GOT3 (cell line): ENCODE measurements at places on chromosomes 2 and 18.

DNA sequence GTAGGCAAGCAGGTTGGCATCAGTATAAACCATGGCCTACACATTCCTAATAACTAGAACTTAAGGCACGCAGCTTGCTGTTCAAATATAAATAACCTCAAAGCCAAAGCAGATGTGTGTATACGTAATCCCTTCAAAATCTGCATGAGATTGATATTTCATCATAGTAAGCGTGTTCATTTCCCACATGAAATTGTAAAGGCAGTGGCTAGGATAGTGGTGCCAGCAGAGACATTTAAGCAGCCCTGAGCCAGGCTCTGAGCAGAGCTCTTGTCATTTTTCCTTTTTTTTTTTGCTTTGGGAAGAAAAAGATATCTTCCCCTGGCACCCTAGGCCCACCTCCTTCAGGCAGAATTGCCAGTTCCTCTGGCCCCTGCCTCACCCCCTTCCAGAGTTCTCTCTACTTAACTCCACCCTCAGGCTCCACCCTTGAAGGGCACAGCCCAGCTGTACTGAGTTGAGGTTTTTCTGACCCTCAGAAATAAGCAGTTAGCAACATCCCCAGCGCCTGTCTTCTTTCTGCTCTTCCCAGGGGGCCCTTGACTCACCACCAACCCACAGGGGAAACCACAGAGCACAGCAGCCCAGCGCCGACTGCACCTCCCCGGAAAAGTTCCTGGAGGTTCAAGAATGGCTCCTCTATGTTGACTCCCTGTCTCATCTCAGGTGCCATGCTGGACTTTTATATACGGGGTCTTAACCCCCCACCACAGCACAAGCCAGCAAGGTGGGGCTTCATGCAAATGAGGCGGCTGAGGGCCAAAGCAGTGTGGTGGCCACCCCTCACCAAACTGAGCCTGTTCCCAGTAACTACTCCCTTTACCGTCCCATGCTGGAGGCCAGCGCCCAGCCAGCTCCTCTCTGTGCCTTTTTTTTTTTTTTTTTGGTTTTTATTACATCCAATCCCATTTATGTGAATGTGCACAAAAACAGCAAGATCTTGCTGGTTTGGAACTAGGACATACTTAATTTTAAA is 84.7 kb downstream of the EHD3 start:
- no peak for DNase-seq

DNA sequence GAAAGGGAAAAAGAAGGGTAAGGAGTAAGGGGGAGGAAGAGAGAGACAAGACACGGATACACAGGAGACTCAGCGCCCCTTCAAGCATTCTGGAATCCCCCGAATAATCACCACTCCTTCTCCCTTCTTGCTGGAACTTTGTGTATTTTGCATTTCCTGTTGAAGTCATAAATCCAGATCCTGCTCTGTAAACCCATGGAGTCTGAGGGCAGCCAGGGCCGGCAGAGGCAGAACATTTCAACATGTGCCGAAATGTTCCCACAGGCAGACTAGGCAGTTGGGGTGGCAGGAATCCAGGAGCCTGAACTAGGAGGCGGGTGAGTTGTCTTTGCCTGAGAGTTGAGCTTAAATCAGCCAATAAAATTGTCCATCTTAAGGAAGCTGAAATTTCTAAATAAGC is 193.1 kb downstream of the SH3RF3 start:
- DNase-seq, result peak; percentile 23

DNA sequence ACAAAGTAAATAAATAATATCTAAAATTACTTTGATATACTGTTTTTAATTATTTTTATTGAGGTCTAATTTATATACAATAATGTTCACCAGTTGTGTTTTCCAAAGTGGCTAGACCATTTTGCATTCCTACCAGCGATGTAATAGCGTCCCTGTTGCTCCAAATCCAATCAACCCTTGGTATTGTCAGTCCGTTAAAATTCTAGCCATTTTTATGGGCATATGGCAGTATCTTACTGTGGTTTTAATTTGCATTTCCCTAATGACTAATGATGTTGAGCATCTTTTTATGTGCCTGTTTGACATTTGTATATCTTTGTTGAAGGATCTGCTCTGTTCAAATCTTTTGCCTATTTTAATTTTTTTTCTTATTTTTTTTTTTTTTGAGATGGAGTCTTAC is 185.0 kb downstream of the PRPF40A start:
- DNase-seq, result no peak

DNA sequence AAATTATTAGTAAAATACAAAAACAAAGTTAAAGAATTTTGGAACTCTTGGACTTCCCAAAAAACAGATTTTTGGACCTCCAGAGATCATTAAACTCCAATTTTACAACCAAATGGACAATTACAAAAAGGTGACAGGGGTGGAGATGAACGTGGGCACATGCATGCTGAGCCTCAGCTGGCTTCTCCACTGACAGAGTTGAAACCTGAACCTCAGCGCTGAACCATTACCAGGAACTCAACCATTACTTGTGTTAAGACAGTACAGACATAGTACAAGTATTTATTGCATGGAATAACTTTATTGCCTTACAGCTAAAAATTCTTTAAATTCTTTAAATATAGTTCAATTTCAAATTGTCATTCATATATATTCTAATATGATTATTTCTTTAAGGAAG is 33.0 kb upstream of the KIDINS220 start:
- DNase-seq, result no peak

DNA sequence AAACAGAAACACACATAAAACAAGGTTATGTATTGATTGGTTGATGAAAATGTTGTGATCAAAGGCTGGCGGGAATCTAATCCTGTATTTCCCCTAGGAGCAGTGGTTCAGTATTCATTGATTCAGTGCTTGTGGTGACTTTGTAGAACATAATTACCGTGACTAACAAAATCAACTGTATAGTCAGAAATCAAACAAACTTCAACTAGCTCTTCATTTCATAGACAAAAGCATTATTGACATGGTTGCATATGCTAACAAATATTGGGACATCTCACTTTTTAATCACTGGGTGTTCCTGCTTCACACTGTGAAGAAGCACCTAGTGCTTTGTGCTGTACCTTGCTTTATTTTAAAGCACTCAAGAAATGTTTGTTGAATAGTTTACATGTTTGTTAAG is 41.4 kb downstream of the USP14 start:
- no peak for DNase-seq

DNA sequence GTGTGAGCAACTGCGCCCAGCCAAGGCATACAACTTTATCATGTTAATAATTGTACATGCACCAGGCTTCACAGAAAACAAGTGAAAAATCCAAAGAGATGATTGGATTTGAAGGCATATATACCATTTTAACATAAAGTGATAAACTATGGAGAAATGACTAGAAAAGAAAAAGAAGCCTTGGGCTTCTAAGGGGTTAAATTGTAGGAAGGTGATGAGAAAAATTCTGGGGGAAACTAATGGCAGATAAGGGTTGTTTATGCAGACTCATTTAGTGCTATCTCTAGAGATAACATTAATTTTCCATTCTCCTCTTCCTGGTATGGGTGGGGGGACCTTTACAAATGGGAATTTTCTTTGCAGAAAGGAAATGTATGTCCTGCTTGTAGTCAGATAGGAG is 154.0 kb downstream of the TMEM17 start:
- no peak for DNase-seq

DNA sequence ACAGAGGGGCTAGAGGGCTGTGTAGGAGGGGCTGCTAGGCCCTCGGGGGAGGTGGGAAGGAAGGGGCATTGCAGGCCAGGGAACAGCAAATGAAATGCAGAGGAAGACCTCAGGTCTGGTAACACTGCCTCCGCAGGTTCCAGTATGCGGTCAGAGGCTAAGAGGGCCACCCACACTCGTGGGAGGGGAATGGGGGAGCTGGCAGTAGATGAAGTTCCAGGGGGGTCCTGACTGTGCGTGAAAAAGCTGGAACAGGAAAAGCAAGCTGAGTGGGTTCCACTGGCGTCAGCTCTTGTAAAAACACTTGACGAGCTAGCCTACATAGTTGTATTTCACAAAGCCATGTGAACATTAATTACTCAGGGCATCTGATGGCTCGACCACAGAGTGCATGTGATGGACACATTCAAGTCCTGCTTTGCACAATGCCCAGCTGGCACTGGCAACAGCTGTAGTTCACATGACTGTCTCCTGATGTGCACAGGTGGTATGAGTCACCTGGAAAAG is 29.0 kb upstream of the PTPN4 start:
- no peak for DNase-seq

- no peak for DNase-seq
Observed at GRCh38 chr2:28904295-28904694, 9.8 kb downstream of the WDR43 start.

DNA sequence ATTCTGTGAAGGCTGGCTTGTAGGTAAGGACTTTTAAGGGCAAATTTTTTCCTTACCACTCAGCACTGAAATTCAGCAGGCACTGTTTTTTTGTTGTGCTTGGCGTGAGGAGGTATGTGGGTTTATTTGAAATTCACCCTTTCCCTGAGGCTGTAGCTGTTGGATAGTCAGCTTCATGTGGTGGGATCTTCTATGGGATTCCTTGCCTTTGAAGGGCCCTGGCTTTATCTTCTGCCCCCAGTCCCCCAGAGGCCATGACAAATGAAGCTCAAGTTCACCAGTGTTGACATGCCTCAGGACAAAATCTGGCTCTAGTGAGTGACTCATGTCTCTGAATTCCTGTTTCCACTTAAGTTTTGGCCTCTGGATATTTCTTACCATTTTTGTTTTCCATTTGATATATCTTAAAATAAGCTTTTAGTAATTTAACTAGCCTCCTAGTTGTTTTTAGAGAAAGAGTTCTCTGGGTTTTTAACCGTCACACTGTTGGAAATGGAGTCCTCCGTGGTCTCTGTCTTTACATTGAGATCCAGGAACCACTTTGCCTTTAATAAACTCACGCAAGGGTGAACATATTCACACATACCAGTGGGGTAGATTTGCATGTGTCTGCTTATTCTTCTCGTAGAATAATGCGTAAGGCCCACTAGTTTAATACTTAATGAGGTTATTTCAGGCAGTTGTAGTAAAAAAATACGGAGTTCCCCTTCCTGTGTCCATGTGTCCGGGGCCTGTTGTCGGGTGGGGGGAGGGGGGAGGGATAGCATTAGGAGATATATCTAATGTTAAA is 211.1 kb upstream of the FAM98A start:
- peak; percentile 17 for DNase-seq

GRCh38 chr2:137964859-137965459 is 686 bp downstream of the HNMT start:
- no peak for DNase-seq

DNA sequence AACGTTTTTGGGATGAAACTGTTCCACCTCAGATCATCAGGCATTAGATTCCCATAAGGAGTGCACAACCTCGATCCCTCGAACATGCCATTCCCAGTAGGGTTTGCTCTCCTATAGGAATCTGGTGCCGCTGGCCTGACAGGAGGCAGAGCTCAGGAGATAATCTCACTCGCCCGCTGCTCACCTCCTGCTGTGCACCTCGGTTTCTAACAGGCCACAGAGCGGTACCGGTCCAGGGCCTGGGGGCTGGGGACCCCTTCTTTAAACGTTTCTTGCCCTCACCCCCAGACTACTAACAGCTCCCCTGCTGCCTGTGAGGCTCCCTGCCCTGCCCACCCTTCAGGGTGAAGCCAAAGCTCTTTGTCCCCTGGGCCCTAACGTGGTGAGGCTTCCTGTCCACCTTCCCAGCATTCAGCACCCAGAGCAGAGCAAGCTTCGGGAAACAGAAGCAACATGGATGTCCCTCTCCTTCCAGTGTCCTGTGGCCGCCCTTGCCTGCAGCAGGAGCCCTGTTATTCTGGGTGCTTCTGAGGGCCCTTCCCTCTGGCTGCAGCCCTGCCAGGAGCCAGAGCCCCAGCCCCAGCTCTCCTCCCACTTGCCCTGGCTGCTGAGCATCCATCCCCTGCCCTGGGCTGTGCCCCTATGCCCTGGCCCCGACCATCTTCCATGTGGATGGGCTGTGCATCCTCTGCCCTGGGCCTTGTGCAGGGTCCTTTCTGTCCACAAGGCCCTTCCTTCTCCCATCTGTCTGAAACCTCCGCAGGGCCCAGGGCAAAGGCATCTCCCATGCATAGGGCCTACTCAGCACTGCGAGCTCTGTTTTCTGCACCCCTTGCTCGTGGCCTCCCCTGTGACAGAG is 140.1 kb downstream of the MBP start:
- no peak for DNase-seq

DNA sequence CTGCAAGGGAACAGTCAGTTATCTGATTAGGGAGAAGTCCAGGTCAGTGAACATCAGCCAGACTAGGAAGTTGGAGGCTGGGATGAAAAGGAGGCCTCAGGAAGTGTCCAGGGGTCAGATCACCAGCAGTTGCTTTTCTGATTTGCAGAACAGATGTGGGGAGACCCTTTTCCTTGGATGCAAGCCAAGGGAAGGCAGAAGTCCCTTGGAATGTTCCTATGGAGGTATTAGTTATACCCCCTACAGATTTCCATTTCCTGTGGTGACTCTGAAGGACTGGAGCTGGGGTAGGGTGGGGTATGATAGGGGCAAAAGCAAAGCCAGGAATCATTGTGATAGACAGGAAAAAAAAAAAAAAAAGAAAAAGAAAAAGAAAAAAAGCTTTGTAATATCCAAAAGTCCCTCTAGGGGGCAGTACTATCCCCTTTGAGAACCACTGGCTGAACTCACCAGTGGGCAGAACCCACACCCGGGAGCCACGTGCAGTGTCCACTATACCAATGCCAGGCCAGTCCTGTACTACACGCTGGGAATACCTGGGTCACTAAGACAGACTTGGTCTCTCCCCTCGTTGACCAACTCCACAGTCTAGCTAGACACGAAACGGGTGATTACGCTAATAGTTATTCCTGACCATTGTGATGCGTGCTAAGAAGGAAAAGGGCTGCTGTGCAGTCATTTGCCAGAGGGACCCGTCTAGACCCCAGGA is 7.4 kb downstream of the DYSF start:
- no peak for DNase-seq

DNA sequence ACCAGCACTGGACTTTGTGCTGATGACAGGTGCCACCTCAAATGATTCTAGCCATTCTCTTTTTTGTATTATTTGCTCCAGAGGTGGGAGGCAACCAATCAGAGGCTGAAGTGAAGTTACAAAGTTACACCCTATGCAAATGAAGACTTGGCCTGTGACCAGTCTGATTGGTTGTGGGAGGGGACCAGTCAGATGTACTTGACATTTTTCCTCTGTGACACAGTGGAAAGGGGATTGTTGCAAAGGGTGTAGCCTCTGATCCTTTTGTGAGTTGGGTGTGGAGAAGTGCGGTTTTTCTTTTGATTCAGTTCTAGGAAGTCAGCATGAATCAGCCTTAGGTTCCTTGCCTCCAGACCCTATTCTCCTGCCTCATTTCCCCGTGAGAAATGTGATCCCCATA is 244.0 kb downstream of the ARL6IP6 start:
- no peak for DNase-seq

- no peak for DNase-seq
Observed at GRCh38 chr18:67511840-67512239, 4.7 kb downstream of the DSEL start.

DNA sequence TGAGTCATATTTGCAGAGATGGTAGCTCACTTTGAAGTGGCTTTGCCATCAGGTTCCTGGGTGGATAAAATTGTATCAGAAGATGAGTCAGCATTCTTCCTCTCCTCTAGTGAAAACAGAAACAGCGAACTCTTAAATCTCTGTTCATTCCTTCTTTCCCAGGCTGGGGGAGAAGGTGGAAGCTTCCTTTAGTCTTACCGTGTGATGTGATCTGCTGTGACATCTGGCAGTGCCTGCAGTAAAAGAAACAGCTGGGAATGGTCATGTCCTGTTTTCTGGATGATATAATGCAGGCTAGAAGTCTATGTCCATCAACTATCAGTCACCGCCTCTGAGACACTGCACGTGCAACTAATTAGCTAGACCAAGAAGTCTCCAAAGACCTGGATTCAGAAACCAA is 171.6 kb downstream of the VAPA start:
- DNase-seq, result no peak

- no peak for DNase-seq
Observed at GRCh38 chr2:168577885-168578284, 121.8 kb downstream of the CERS6 start.

GRCh38 chr2:140442319-140442718 is 1662.1 kb upstream of the NXPH2 start:
- no peak for DNase-seq
